ENCODE measurements at places on chromosomes 4 and X.

DNA sequence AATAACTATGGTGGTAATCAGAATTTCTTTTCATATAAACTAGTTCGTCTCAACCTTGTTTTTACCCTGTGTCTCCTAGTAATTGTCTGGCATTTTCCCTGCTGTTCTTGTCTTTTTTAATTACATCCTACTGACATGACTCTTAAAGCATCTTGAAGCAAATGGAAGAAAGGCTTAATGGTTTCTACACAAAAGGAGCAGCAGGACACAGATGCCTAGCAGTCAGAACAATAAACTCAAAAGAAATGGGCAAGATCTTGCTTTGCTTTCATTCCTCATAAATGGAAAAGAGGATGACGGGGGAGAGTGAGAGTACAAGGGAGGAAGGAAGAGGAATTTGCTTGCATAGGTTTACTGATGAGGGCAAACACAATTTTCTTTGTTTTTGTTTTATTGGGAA is 293.2 kb upstream of the EMCN start:
- DNase-seq: no peak

- DNase-seq: no peak
Measured at GRCh38 chrX:48540028-48540375, 488 bp downstream of the TBC1D25 start.

DNA sequence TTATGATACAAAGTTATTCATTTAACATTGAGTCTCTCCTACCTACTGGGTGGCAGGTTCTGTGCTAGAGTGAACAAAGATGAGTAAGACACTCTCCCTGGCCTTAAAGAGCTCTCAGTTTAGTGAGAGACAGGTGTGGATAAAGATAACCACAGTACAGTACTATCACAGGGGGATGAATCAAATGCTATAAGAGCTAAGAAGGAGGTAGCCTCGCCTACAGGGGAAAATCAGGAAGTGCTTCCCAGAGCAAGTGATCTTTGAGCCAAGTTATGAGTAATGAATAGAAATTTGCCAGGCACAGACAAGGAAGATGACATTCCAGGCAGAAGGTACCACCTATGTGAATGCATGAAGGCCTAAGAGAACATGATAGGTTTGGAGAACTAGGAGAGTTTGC is 3.4 kb upstream of the IGBP1 start:
- DNase-seq: peak; percentile 25

DNA sequence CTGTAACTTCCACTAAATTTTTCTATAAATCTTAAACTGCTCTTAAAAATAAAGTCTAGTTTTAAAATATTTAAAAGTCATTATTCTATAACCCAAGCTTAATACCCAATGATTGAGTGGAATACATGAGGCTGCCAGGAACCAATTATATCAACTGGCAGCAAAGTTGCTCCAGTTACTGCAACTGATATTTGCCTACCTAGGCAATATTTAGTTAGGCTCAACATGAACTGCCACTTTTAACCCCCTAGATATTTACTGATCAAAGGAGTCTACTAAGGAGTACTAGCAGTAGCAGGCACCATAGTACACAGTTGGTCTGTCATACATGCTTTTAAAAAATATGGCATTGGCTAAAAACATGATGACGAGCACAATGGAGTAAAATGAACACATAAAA is 29.9 kb upstream of the RADX start:
- DNase-seq: no peak

DNA sequence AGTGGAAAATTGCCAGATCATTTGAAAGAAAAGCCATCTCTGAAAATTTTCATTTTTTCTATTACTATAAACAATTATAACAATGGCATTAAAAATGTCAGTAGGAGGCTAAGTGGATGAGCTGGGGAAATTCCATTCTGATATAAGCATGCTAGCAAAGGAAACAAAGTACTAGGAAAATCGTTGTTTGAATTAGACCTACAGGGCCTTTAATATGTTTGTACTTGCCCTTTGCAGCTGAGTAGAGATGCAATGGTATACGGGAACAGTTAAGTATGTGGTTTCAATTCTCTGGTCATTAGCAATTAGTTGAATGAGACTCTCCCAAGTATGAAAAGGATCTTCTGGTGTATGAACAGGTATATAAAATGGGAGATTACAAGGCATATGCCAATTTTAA is 452.2 kb downstream of the PCDH11X start:
- DNase-seq: no peak

DNA sequence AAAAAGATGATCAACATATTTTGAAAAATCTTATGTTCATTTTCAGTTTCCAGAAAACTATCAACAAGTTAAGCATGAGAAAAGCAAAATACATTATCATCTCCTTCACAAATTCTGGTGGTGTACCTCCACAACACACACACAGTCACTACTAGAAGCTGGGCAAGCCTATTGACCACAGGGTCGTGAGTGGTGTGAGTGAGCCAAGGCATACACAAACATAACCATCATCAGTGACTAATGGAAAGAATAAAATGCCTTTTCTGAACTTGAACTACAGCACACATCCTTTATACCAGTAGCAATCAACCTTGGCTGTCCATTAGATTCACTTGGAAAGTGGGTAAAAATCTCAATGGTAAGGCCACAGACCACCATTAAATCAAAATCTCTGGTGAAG is 180.2 kb downstream of the FAM47B start:
- no peak for DNase-seq

- no peak for DNase-seq
Measured at GRCh38 chrX:150508451-150509367, 59.7 kb upstream of the MTM1 start.

- peak; percentile 21 for DNase-seq
Measured at GRCh38 chr4:78704981-78705683, 71.0 kb upstream of the BMP2K start.

All from ACHN (cell line).